ENCODE measurements at places on chromosomes 16 and 17.
A peak's percentile ranks its signal among the peaks of the same experiment; 100 is the strongest.

GRCh38 chr17:42067371-42068091 is 17.1 kb upstream of the C17orf113 start:
- DNase-seq, result peak; percentile 75

DNA sequence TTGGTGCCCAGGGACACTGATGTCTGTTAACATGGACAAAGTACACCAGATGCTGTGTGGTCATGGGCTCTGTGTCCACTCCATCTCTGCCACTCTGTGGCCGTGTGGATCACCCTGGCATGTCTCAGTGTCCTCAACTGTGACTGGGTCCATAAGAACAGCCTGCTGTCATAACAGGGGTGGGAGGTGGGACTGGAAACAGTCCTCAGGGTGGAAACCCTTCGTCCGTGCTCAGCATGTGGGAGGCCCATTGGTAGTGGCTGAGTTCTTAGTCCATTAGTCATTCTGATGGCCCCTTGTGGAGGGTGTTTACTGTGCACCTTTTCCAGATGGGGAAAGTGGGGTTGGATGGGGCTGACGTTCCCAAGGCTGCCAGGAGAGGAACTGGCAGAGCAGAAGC is 12.8 kb downstream of the FLYWCH2 start:
- DNase-seq, result no peak

- DNase-seq, result no peak
Observed at GRCh38 chr16:12628536-12628935, 175.2 kb downstream of the CPPED1 start.

DNA sequence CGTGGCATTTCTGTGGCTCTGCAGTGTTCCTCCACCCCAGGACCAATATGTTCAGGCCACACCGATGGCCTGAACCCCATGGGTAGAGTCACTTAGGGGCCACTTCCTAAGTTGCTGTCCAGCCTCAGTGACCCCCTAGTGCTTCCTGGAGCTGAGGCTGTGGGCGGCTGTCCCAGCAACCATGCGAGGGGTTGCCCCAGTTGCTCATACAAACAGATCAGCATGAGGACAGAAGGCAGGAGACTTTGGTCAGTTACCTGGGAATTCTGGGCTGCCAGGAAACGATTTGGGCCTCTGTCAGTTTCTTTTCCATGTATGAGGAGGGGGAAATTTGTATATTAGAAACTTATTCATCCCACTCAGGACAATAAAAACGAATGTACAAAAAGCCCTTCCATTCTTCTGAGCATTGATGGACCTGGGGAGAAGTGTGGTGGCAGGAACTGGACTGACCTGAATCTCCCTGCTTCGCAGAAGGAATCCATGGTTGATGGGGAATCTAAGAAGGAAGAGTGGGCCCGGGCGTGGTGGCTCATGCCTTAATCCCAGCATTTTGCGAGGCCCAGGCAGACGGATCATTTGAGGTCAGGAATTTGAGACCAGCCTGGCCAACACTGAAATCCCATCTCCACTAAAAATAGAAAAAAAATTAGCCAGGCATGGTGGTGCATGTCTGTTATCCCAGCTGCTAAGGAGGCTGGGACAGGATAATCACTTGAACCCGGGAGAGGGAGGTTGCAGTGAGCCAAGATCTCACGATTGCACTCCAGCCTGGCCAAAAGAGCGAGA is 4.9 kb upstream of the IL32 start:
- no peak for DNase-seq

GRCh38 chr16:79673635-79674034 is 73.1 kb upstream of the MAF start:
- DNase-seq, result no peak

GRCh38 chr17:80698297-80698696 is 153.7 kb downstream of the RPTOR start:
- DNase-seq, result no peak

DNA sequence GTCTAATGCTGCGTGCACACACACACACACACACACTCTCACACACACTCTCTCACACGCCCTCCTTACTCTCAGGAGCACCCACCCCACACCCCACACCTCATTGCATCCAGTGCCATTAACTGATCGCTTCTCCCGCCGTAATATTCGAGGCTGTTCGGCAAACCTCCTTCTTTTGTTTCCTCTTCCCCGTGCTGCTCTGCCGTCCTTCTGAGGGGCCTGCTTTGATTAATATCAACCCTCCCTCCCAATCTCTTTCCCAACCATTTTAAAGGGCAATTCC is 156.2 kb upstream of the TNRC6C start:
- DNase-seq, result no peak

- DNase-seq, result peak; percentile 87
Observed at GRCh38 chr17:44218344-44219107, 949 bp downstream of the UBTF start.

- no peak for DNase-seq
Observed at GRCh38 chr16:78549366-78549765, 449.9 kb downstream of the WWOX start.

DNA sequence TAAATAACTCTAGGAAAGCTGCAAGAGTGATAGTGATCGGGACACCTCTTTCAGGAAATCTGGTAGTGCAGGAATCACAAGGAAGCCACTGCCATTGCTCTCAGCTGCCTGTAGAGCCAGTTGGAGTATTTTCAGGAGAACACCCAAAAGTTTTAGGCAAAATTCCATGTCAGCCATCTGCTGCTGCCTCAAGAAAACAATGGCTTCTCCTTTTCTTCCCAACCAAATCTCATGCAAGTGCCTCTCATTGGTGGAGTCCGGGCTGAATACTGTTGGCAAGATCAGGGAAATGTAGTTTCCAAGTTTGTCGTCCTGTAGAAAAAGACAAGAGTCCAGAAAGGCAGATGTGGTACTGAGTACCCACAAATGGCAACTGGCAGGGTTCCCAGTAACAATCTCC is 54.9 kb upstream of the TANC2 start:
- no peak for DNase-seq

DNA sequence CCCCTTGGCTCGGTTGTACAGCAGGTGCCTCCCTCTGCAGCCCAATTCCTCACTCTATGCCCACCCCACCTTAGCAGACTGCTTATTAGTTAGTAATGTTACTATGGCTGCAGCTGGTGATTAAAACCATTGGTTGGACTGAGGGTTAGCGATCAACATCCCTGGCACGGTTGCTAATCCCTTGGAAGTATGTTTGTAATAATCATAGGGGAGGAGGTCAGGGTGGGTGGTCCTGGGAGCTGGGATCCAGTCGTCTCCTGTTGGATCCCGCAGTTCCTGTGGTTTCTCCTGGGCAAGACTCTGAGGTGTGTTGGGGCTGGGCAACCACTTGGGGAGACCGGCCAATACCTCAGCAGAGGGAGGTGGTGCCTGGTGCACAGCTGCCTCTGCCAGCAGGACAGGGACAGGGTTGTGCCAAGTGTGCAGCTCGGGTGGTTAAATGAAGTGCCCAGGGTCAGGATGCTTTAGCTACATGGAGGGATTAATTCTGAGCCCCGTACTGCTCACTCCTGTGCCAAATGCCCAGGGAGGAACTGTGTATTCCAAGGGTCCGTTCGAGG is 38.0 kb downstream of the FZD2 start:
- no peak for DNase-seq

GRCh38 chr17:80270836-80271235 is 10.2 kb downstream of the RNF213 start:
- DNase-seq, result peak; percentile 44

GRCh38 chr17:77564278-77564920 is 394.1 kb upstream of the TNRC6C start:
- DNase-seq, result no peak

GRCh38 chr17:50046179-50046578 is 9.7 kb upstream of the ITGA3 start:
- no peak for DNase-seq

DNA sequence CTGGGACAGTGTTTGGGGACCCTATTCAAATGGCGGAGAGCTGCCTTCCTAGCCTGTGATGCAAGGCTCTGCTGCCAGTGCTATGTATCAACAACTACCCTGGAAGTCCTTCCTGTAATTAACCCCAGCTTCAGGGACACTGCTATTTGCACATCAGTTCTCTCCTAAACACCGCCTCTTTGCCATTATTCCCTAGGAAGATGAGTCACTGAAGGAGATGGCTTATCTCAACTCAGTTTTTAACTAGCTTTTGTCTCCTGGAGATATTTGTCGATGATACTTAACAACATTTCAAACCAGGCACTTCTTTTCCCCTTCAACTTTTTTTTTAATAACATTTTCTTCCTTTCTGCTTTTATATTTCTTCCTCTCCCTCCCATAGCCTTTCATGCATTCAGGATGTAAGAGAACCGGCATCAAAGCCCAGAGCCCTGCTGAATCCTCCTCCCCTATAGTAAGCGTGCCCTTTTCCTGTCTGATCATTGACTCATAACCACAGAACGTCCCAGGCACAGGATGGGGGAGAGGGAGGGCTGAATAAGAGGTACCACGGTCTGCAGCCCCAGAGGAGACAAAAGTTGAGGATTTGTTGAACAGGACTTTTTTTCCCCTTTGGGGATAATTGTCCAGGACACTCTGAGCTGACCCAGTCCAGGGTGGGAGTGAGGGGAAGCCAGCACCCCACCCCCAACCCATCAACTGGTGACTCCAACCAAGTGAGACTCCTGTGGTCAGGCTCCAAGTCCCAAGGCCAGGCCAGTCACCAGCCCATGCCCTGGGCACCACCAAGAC is 387.8 kb upstream of the SALL1 start:
- DNase-seq, result no peak

GRCh38 chr17:57481910-57482391 is 225.6 kb downstream of the MSI2 start:
- no peak for DNase-seq

- no peak for DNase-seq
Observed at GRCh38 chr17:3828151-3828851, 17.7 kb downstream of the NCBP3 start.

GRCh38 chr16:28294201-28294600 is 1.9 kb downstream of the SBK1 start:
- no peak for DNase-seq

- no peak for DNase-seq
Observed at GRCh38 chr16:27374221-27374803, 27.7 kb upstream of the IL21R start.

DNA sequence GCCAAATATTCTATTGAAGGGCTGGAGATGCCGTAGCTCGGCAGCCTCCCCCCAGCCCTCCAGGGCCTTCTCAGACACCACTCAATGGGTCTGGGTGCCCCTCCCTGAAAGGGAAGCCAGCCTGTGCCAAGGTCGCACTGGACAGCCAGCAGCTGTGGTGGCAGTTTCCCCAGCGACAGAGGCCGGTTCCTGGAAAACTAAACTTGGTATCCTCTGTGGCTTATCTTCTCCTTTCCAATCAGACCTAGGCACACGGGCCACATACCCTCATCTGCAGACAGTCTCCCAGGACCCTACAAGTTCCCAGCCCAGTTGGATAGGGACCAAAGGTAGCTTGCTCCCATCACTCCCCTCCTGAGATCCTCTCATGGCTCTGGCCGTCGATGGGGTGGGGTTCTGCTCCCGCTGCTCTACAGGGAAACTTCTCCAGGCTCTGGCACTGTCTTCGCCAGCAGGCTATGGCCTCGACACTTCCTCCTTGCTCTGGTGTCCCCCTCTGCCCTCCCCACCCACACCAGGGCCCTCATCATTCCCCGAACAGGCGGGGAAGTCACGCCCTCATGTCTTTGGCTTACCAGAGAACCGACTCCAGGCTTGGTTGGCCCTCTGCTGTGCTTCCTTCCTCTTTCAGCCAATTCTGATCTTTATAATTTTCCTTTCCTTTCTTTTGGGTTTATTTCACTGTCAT is 18.3 kb upstream of the IL21R start:
- no peak for DNase-seq

DNA sequence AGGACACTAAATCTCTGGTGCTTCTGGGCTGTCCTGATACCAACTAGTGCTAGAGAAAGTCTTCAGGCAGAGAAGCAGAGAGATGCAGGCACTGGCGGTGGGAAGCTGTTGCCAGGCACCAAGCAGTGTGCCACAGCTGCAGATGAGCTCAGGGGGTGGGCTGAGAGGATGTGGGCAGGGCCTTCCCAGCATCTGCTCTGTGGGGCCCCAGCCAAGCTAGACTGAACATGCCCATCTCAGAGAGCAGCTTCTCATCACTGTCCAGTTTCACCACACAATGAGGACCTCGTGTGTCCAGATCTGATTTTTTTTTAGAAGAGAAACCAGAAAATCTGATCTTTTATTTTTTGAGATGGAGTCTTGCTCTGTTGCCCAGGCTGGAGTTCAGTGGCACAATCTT is 17.1 kb downstream of the PSKH1 start:
- DNase-seq, result no peak

GRCh38 chr17:79986411-79987186 is 49.1 kb downstream of the TBC1D16 start:
- DNase-seq, result no peak

GRCh38 chr17:72373910-72374741 is 253.3 kb downstream of the SOX9 start:
- DNase-seq, result no peak

- DNase-seq, result no peak
Observed at GRCh38 chr16:84294117-84294516, 561 bp upstream of the WFDC1 start.

- DNase-seq, result no peak
Observed at GRCh38 chr16:58127033-58127556, 2.1 kb downstream of the CFAP20 start.

GRCh38 chr17:1580979-1581676 is 18.5 kb upstream of the PITPNA start:
- DNase-seq, result no peak

DNA sequence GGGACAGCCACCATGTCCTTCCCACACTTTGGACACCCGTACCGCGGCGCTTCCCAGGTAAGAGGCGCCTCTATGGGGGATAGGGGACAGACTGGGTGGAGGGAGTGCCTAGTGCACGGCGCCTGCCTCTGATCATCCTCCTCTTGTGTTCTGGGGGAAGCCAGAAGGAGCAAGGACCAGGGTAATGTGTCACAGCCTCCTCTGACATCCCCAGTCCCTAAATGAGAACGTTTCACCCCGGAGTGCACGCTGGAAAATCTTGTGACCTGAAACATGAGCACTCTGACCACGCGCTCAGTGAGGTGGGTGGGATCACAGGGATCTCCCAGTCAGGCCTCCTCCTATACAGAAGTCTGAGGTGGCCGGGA is 1.1 kb downstream of the IRX6 start:
- no peak for DNase-seq

GRCh38 chr17:73348018-73348828 is 36.4 kb upstream of the CDC42EP4 start:
- DNase-seq, result no peak

DNA sequence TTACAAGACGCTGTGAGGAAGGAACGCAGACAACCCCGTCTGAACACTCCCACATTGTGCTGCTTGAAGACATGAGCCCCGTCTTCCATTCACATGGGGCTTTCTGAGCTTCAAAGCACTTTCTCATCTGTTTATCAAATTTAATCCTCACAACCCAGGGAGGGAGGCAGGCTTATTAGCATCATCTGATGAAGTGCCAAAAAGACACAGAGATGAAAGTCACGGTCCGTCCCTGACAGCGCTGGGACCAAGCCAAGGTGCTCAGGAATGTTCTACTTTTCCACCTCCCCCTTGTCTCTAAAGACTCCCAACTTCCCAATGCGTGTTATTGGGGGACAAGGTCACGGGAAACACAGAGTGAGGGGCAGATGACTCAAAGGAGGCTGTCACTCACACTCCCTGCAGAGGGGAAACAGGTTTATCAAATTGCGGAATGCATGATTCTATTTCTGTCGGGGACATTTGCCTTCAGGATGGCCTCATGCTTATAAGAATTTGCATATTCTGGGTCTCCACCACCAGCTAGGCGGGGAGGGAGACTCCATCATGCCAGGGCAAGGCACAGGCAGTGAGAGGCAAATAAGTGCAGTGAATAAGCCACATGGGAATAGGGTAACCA is 10.7 kb downstream of the XYLT1 start:
- no peak for DNase-seq

GRCh38 chr16:78235876-78236275 is 136.4 kb downstream of the WWOX start:
- no peak for DNase-seq

GRCh38 chr16:89410794-89411309 is 79.5 kb downstream of the ANKRD11 start:
- no peak for DNase-seq

All from activated CD8-positive, alpha-beta memory T cell treated with anti-CD3 and anti-CD28 coated beads, Interleukin-2, amount 50 U/mL, for 4 hours (primary cell).